ENCODE measurements at places on chromosomes 5 and 9.

- DNase-seq = no peak
Observed at GRCh38 chr5:147880487-147880886, 2.0 kb downstream of the SCGB3A2 start.

DNA sequence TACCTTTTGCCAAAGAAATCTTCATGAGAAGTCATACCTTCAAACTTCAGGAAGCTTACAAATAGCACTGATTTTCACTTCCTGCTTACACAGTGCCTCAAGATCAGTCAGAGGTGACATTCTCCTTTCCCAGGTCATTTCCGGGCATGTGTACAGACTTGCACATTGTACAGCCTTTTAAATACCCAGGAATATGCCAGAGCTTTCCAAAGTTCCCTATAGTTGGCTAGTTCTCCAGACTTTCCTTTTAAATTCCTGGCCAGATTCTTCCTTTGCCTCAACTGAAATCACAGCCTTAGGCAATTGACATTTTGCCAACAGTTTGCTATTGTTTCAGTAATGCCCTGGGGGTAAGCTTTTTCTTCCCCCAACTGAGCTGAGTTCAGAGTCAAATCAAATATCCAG is 47.2 kb downstream of the RFX3 start:
- DNase-seq = no peak

DNA sequence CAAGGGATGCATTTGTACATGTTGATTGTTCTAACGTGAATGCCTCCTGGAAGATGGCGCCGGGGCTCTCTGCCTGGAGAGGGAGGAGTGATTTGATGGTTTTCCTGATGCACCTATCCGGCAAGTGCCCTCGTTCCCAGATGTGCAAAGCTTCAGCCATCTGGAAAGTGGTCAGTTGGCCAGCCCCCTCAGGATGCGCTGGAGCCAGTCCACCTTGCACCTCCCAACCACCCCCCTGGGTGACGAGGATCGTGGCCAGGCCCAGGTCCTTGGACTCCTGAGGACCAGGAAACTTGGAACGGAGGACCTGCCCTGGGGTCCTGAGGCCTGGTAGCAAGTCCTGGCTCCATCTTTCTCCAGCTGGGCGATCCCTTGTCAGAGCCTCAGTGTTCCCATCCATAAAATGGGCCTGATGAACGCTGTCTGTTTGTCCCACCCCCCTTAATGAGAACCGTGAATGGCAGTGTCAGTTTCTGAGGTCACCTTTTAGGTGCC is 23.6 kb upstream of the RNU6ATAC start:
- DNase-seq = no peak

- no peak for DNase-seq
Observed at GRCh38 chr5:113381791-113382190, 53.0 kb downstream of the TSSK1B start.

GRCh38 chr5:78754655-78755054 is 106.1 kb upstream of the LHFPL2 start:
- DNase-seq = no peak

DNA sequence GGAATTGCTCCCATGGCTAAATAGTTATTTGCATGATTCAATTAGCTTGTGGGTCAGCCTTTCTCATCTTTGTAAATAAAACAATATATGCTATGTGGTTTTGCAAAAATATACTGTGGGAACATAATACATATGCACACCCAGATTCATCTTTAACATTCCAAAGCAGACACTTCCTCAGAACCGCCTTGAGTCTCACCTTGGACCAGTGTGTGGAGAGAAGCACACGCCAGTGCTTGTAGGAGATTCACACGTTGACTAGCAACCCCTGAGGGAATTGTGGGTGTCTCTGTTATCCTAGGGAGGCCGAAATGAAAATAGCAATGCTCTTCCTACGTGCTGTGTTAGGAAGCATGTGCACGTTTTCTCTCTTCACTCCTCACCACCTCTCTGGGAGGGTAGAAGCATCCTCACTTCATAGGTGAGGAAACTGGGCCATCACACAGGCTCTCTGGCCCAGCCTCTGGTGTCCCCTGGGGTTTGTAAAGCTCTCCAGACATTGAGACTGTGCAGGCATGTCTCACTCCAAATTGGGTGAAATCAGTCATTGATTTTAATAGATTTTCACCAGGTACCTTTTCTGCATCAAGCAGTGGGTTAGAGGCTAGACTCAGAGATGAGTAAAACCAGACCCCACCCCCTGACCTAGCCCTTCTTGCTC is 221.7 kb downstream of the PBX3 start:
- no peak for DNase-seq

DNA sequence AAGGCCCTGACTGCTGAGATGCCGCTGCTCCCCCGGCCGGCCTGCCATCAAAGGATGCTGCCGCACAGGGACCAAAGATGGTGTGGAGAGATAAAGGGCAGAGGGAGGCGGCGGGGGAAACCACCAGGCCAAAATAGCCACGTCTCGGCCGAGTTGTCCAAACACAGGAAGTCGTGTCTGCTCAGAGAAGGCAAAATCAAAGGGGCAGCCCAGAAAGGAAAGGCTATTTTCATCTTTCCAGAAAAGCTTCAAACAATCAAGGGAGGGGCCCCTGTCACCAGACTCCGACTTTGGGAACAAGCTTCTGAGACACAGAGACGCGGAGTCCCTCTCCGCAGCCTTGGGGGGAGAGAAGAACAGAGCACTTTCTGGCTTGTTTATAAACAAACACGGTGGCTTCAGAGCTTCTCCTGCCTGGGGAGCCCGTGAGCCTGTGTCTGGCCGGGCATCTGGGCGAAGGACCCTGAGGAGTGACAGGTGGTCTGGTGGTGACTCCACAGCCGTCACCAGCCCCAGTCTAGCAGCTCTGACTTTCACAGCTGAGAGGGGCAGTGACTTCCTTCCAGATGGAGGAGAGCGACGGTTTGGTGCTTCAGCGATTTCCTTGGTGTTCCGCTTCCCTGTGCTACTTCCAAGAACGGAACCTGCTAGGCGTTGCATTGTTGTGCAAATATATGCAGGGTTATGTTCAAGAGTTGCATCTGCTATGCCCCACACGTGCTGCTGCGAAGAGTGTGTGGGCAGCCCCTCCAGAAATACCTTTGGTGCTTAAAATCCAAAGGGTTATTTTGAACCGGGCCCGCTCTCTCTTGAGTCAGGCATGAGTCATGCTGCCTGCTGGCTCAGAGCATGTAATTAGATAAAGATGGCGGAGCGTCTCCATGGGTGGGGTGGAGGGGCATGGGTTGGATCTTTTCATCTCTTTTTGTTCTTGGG is 24.0 kb downstream of the ADAMTSL2 start:
- peak; percentile 90 for DNase-seq

DNA sequence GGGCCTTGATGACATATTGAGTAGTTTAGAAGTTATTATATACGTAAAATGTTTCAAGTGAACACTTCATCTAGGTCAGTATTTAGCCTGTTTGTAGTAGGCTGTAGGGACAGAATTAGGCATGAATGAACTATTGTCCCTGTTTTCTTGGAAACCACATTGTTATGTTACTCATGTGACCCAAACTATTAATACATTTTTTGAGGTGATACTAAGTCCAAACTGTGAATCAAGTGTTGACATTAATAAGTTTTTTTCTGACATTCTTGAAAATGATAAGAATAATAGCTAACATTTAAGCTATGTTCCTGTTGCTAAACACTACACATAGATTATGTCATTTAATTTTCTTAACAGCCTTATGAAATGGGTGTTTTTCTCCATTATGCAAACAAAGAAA is 1642.7 kb upstream of the WWC1 start:
- DNase-seq = no peak

DNA sequence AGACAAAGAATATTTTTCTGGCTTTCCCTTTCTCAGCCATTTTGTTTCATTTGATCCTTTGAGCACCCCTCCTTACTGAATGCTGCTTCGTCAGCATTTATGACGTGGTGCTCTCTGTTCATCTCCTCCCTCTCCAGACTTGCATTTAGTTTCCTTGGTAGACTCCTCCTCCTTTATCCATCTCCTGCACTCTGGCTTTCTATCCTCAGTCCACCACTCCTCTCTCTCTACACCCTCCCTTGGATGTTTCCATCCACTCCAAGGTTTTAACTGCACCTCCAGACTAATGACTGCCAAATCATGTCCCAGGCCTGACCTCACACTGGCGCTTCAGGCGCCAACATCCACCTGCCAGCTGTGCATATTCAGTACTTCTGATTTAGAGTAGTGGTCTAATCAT is 245.4 kb downstream of the RAB3C start:
- DNase-seq = no peak

- no peak for DNase-seq
Observed at GRCh38 chr9:113349066-113349444, 286 bp upstream of the BSPRY start.

DNA sequence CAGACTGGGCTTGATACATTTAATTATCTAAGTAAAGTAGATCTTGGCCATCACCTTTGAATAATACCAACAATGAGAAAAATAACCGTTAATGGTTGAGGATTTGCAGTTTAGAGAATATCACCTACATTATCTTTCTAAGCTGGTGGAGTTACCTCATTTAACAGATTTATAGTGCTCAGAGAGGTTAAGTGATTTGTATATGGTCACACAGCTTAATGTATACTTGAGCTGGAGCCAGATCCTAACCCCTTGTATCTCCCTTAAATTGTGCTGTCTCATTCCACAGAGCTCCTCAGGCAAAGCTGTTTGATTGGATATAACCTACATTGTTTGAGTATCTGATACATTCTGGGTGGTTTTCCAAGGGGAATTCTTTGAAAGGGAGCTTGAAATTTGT is 57.8 kb downstream of the INSYN2B start:
- no peak for DNase-seq

DNA sequence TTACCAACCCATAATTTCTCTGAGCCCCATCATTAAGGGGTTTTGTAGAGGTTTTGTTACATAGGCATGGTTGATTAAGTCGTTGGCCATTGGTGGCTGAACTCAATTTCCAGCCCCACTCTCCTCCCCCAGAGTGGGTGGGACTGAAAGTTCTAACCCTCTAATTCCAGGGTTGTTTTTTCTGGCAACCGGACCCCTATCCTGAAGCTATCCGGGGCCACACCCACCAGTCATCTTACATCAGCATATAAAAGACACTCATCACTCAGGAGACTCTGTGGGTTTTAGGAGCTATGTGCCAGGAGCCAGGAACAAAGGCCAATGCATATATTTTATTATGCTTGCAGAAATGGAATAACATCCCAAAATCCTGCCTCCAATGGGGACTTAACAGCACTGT is 186.0 kb downstream of the NXNL2 start:
- no peak for DNase-seq

DNA sequence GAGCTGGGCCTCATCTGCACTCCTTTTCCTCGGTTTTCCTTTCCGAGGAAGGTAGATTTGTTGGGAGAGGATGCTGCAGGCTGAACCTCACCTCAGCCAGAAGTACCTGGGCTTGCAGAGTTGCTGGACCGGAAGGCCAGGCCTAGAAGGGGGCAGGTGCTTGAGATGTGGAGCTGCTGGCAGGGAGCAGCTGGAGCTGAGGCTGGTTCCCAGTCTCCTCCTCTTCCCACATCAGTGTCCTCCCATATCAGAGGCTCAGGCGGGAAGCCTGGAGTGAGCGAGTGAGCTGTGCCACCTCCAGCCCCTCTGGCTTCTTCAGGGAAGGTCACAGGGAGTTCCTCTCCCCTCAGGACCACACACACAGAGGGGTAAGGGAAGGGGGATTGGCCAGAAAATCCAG is 259.4 kb downstream of the GADD45G start:
- no peak for DNase-seq

GRCh38 chr5:16750445-16750844 is 133.6 kb upstream of the RETREG1 start:
- no peak for DNase-seq

DNA sequence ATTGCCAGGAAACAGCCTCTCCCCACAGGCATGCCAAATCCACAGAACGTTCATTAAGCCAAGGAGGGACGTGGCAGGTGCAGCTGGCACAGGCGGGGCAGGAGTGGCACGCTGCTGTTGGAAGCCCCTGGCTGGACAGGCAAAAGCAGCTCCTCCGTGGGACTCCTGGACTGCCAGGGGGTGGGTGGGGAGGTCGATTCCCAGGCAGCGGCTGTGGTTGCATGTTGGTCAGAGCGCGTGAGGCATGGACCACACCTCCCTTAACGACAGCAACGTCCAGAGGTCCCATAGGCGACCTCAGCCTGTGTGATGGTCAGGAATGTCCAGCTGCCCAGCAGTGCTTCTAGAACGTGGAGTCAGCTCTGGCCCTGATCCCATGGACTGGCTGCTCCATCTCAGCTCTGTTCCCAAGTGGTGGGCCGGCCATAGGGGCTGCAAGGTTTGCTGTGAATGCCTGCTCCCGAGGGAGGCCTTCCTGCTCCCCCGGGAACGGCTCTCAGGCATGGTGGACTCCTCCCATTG is 6.9 kb downstream of the SLC6A19 start:
- DNase-seq = no peak

GRCh38 chr5:172104801-172105701 is 83.0 kb downstream of the STK10 start:
- no peak for DNase-seq

GRCh38 chr5:115386657-115387056 is 90.2 kb upstream of the CCDC112 start:
- no peak for DNase-seq

- peak; percentile 55 for DNase-seq
Observed at GRCh38 chr9:136614967-136615623, 47.6 kb upstream of the EGFL7 start.

DNA sequence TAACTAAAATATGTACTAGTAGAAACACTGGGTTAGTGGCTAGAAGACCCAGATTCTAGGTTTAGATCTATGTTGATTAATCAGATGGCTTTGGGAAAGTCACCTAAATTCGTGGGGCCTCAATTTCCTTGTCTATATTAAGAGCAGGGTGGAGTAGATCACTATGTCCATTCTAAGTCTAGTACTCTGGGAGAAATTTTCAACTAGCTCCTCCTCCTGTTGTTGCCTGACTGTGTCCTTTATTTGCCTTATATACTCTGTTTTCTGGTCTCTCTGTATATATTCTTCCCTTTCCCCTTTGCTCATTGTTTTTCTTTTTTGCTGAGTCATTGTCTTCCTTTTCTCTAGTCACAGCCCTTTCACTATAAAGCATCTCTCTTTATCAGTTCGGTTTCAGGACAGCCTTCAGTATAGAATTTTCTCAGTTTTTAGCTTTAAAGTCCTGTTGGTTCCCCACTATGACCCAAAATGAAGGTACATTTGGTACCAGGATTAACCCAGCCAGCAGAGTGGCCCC is 44.5 kb upstream of the CDH6 start:
- DNase-seq = no peak

- DNase-seq = no peak
Observed at GRCh38 chr9:70802758-70803436, 318.5 kb downstream of the TRPM3 start.

GRCh38 chr9:124309667-124310084 is 51.9 kb downstream of the NEK6 start:
- peak; percentile 99 for DNase-seq

GRCh38 chr5:149789835-149790234 is 59.7 kb downstream of the PPARGC1B start:
- no peak for DNase-seq

DNA sequence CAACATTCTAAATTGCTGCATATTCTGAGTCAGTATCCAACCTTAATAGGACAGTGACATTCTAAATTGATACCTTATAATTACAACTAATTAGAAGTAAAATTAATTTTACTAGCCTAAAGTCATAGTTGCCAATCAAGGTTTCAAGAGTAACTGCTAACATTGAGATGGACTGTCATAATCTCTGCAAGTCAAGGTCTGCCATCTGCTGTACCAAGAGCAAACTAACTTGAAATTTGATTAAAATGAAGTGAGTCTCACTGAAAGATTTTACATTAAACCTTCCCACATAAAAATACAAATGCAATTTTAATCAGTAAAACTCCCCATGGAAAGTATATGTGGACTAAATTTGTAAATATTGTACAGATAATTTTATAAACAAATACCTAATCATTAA is 235.3 kb downstream of the PRDM9 start:
- DNase-seq = no peak
